Hepatic stellate cell (primary cell): ENCODE measurements at places on chromosomes 6 and 20.

DNA sequence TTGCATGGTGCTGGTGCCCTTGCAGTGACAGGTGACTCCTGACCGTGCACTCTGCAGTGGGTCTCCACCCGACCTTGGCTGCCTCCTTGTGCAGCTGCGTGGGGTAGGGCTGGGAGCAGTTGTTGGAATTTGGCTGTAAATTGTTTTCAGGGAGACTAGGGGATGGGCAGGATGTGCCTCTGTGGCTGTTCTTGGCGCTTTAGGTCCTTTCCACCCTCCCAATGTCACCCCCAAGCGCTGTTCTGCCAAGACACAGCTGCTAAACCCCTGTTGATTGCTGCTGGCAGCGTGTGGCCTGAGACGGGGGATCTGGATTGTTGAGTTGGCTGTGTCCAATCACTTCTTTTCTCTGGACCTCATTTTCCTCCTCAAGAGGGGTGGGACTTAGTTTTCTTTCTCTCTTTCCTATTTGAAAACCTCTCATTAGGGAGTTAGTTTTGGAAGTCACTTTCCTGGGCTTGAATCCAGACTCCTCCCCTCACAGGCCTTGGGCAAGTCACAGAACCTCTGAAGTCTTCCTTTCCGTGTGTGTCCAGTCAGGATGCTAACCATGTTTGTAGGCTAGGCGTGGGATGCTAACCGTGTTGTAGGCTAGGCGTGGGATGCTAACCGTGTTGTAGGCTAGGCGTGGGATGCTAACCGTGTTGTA, 8.5 kb downstream of the IGF2R start:
- DNase-seq, result peak; percentile 61

DNA sequence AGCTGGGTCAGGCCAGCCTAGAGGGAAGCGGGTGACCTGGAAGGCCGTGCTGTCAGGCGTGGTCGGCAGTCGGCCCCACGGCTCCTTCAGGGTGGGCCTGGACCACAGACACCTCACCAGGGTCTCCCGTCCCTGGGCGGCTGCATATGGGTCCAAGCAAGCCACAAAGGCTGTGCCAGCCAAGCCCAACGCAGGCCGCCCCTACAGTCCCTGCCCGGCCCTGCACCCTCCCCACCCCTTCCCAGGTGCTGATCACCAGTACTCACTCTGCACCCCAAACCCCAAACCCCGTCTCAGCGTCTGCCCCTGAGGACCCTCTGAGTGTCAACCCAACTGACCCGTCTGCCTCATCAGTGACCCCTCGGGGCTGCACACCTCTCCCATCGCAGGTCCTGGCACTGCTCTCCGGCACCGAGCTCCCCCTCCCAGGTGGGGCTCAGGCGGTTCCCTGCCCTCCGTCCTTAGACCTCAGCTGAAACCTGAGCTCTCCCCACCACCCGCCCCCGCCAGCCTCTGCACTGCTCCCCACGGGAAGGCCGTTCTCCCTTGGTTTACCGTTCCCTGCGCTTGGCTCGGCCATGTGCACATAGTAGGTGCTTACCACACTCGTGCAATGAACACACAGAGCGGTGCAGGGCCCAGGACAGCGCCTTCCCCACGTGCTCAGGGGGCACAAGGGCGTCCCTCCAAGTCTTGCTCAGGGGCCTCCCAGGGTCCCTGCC, 1.5 kb upstream of the PPDPF start:
- DNase-seq, result no peak

GRCh38 chr6:70298068-70298467, 4.8 kb downstream of the COL9A1 start:
- no peak for DNase-seq

DNA sequence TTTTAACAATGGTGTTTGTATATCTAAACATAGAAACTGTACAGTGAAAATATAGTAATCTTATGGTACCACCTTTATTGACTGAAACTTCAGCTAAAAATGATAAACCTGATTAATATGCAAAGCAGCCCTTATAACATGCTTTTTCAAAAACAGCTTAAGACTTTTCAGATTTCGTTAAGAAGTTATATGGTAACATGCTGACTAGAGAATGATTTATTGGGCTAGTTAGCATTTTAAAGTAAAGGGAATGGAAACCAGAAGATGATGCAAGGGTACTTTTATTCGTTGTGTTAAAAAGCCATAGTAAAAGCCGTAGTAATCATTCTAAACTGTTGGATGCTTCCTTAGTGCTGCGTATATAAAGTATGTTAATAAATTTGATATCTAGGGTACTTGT, 50.5 kb downstream of the CBFA2T2 start:
- no peak for DNase-seq

GRCh38 chr20:41180599-41181333, 43.4 kb downstream of the PLCG1 start:
- DNase-seq, result no peak

GRCh38 chr6:11921017-11921438, 91.1 kb upstream of the HIVEP1 start:
- peak; percentile 92 for DNase-seq

DNA sequence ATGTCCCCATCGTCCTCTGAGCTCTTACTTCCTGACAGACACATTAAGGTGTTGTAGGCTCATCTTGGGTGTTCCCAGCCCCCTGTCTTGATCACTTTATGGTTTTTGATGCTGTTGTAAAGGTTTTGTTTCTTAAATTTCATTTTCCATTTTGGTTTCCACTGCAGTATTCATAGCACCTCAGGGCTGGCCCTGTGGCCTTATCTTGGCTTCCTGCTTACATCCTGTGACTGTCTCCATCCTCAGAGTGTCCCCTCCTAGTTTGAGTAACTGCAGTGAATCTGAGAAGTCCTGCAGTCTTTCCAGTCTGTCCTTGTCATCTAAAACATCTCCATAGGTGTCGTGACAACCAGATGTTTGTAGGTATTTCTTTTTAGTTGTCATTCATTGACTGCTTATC, 50.9 kb downstream of the JARID2 start:
- DNase-seq, result no peak

DNA sequence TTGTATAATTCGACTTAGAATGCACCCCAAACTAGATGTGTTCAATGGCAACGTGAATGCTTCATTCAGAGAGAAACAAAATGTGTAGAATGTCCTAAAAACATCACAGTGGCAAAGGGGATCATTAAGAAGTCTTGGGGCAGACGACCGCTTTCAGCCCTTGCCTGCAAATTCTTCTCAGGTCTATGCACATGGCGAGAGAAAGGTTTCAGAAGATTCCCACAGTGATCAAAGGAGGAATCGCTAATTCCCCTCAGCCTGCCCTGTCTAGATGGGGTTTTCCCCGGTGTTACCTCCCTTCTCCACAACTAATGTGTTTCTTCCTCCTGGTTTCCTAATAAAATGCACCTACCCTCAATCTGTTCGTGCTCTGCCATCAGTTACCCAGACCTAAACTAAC, 13.3 kb upstream of the NHSL1 start:
- no peak for DNase-seq

- DNase-seq, result no peak
Observed at GRCh38 chr20:1663917-1664316, 6.3 kb upstream of the SIRPG start.

DNA sequence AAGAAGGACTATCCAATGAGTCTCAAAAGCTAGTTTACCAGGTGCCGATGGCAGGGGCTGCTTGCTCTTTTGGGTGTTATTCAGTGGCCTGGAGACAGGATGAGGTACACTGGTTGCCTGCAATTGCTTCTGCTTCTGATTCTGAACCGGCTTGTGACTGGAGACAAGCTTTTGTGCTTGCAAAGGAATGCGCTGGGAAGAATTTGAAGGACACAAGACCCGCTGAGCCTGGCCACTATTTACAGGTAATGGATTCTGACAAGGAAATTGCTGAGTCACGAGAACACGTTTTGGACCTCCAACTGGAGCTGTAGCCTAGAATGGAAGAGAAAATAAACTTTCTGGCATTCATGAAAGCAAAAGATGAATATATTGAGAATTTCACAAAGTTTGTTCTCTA, 5.8 kb downstream of the AURKA start:
- no peak for DNase-seq

DNA sequence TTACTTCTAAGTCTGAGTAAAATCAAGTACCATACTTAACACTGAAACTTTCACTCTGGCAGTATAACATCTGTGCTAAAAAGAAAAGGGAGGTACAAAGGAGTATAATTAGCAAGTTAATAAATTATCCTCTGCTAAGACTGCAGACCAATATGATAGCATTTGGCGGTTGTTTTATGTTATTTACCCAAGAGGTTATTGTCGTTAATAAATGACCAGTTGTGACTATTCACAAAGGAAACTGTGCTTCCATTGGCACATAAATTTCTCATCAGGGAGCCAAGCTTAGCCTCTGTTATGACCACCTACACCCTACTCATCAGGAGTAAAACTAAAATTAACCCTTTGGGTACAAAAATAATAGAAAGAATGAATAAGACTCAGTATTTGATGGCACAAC, 86.5 kb downstream of the CRYBG1 start:
- no peak for DNase-seq

GRCh38 chr20:54320148-54320607, 112.3 kb downstream of the PFDN4 start:
- DNase-seq, result no peak

DNA sequence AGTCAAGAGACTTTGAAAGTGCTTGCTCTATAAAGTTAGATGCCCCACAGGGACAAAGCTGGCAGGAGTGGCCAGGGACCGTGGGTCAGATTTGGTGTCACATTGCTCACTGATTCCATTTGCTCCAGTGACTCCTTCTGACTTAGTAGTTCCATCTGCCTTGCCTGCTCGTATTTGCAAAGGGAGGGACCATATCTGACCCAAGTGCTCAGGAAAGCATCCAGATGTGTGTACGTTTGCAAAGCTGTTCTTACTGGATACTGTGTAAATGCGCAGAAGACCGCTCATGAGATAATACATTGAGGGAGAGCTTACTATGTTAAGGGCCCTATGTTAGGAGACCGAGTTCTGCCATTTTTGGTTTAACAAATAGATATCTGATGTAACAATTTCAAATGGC, 21.2 kb upstream of the CCN6 start:
- DNase-seq, result no peak

DNA sequence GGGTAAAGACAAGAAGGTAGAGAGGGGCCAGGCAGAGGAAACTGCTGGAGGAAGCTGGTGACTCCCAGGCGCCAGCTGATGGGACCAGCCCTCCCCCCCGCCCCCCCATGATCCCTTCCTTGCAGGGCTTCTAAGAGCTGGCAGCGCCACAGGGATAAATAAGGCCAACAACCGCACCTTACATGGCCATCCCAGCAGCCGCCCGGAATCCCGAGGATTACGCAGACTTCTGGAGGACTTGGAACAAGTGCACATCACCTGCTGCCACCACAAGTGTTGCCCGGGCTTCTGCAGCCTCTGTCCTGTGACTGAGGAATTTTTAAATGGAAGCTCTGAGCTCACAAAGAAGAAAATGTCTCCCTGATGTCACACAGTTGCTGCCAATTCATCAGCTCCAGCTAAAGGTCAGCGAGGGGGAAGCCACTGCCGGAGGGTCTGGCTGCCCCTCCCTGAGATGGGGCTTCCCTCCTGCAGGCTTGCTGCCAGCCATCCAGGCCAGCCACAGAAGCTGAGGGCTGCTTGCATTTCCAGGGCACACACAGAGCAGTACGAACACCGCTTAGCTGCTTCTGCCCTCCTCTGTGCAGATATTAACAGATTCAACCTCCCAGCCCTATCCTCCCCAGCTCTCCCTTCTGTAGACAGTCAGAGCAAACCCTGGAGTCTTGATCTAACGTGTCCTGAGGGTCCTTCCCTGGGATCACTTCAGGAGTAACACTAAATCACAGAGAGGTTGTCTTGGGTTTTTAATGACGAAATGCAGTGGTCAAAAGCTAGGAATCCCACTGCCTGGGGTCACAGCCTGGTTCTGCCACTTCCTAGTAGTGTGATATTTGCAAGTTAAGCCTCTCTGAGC, 38.6 kb upstream of the PIM1 start:
- no peak for DNase-seq

DNA sequence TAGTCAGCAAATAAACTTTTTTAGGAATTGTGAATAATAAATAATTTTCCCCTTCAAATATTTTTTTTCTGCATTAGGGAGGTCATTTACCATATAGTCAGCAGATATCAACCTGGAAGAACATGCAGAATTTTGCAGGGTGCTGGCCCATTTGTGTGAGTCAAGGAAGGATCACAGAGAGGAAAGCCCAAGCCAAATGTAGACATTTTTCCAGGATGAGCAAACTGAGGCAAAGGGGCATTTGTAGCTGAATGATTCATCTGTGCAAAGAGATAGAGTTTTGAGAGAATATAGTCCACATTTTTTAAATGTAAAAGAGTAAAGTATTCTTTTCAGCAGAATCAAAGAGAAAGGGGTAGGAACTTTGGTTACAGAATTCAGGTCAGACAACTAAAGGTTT, 555.5 kb upstream of the MARCKS start:
- no peak for DNase-seq

- peak; percentile 23 for DNase-seq
Observed at GRCh38 chr20:10924644-10925201, 250.9 kb upstream of the JAG1 start.

GRCh38 chr6:64146876-64147275, 511.3 kb downstream of the PHF3 start:
- DNase-seq, result no peak

DNA sequence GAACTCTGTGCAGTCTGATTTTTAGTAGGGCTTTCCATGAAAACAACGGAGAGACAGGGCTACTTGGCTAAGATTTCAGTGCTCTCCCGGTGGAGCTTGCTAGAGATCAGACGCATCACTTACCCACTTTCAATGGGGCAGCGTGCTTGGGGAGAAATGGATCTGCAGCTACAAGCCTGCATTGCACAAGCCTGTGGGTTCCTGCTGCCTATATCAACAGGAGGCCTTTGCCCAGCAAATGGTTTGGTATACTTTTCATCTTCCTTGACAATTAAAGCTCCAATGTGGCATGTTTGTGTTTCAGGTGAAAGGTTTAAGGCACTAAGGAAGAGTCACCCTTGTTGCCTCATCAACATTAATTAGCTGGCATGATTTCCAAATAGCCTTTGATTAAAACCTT, 136.0 kb upstream of the FOXQ1 start:
- no peak for DNase-seq

DNA sequence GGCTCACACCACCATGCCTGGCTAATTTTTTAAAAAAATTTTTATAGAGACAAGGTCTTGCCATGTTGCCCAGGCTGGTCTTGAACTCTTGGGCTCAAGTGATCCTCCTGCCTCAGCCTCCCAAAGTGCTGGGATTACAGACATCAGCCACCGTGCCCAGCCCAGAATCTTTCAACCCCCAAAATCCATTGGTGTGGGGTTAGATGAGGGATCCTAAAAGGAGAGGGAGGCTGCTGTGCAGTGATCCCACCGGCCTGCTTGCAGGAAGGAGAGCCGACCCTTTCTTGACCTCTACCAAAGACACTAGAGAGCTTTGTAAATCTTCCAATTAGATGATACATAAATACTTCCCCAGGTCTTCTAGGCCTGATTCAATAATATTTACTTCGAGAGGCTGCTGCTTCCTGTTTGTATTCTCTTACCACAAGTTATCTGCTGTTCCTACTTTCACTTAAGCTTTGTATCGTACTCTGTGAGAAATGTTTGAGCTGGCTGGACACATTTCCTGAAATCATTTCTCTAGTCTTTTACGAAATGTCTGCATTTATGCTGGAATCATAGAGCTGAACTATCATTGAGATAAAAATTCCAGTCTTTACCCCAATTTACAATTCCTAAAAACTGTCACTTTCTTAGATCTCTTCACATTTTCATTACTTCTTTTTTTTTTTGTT, 49.3 kb upstream of the IER3 start:
- DNase-seq, result peak; percentile 43

GRCh38 chr20:40414843-40415615, 274.0 kb downstream of the MAFB start:
- no peak for DNase-seq
